ENCODE measurements at places on chromosomes 5 and 9. TPM values are rescaled to one million over a fixed set of nuclear protein-coding genes. Genes with fewer than 3 reads are reported as not detected.

Gene ADRB2
- 5.5 TPM for total RNA-seq

Gene C8G
- total RNA-seq = 2.8 TPM

Gene SAXO1
- total RNA-seq = 0.65 TPM

Gene S100Z
- total RNA-seq = not detected

Gene ADCY2
- total RNA-seq = 135 TPM

Gene GALNT12
- 1.7 TPM for total RNA-seq

Gene ZFP37
- total RNA-seq = 5.1 TPM

Gene RNF180
- total RNA-seq = 28.2 TPM

- DNase-seq = no peak
These were observed 297.5 kb downstream of the AGTPBP1 start for GRCh38 chr9:85444243-85444642.

- DNase-seq = no peak
These were observed 19.1 kb upstream of the FRMD3 start for GRCh38 chr9:83557317-83557716.

- no peak for DNase-seq
These were observed 17.4 kb downstream of the SEC61B start for GRCh38 chr9:99239341-99240060.

GRCh38 chr9:126957687-126958053 is 43.1 kb downstream of the RALGPS1 start:
- DNase-seq = no peak

GRCh38 chr5:83285661-83286398 is 185.7 kb upstream of the VCAN start:
- DNase-seq = no peak

GRCh38 chr5:109905906-109906305 is 216.2 kb downstream of the MAN2A1 start:
- no peak for DNase-seq

DNA sequence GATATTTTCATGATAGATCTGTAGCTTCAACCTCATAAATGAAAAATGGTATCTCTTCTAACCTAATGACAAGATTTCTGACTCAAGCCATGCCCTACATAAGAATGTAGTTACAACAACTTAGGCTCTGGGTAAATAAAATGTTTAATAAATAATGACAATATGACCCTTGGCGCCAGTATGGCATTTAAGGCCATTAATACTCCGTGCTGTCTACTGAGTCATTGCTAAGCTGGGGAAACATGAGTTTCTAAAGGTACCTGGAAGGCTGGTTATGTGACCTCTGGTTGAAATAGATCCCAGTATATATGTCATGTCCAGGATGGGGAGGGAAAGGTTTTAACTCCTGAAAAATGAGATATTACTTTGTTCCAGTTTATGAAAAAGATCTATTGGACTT is 58.0 kb upstream of the CEMIP2 start:
- no peak for DNase-seq

GRCh38 chr5:59988396-59988795 is 94.9 kb upstream of the PDE4D start:
- no peak for DNase-seq

GRCh38 chr9:89502038-89502601 is 4.2 kb upstream of the SEMA4D start:
- DNase-seq = no peak

- no peak for DNase-seq
These were observed 390.3 kb downstream of the PDE4D start for GRCh38 chr5:59503220-59503619.

DNA sequence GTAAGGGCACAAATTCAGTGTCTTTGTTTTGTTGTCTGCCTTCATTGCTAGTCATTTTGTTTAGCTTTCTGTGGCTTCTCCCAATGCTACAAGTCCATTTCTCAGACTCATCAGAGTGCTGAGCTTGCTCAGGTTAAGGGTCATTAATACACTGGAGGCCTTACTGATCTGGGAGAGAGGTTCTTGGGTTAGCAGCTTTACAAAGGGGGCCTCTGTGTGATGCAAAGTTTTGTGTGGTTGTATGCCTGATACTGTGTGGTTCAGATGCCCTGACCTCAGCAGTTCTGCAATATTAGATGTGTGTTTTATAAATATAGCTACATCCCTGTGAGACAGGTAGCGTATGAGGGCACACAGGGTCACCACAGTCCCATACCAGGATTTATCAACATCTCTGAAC is 34.8 kb upstream of the SMARCA2 start:
- no peak for DNase-seq

DNA sequence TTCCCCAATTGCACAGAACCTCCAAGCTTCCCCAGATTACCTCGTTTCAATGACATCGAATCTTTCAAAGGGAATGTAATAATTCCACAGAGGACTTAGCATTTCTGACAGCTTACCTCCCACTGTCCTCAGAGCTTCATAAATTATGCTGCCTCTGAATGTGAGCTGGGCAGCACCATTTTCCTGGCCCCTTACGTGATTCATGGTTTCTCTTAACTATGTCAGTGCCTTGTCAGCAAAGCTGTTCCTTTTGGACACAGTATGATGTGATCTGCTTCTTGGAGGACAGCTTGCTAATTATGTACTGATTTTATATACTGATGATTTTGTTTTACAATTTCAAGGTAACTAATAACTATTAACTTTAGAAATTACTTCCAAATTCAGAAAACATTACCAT is 27.7 kb upstream of the SSBP2 start:
- DNase-seq = no peak

DNA sequence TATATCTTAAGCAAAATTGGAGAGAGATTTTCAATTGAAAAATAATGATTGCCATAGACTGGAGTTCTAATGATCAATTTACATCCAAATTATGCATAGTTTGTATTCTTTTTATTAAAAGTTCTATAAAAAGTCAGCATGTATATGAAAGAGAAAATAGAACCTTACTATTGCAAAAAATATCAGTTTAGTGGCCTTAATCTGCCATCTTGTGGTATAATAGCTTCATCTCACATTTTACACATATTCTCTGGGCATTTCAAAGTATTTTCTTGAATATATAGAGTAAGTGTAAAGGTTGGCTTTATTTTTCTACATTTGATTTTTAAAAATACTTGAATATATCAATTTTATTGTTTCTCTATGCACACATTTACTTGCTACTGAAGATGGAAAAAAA is 1858.6 kb upstream of the CDH9 start:
- no peak for DNase-seq

GRCh38 chr9:18184401-18184800 is 289.6 kb upstream of the ADAMTSL1 start:
- no peak for DNase-seq

- DNase-seq = no peak
These were observed 4.0 kb upstream of the TRAF2 start for GRCh38 chr9:136882109-136882946.

- no peak for DNase-seq
These were observed 61.6 kb downstream of the SETX start for GRCh38 chr9:132293145-132293721.

Measured in dorsolateral prefrontal cortex (tissue), 122 donors.